ENCODE measurements at places on chromosomes 3 and 15.

DNA sequence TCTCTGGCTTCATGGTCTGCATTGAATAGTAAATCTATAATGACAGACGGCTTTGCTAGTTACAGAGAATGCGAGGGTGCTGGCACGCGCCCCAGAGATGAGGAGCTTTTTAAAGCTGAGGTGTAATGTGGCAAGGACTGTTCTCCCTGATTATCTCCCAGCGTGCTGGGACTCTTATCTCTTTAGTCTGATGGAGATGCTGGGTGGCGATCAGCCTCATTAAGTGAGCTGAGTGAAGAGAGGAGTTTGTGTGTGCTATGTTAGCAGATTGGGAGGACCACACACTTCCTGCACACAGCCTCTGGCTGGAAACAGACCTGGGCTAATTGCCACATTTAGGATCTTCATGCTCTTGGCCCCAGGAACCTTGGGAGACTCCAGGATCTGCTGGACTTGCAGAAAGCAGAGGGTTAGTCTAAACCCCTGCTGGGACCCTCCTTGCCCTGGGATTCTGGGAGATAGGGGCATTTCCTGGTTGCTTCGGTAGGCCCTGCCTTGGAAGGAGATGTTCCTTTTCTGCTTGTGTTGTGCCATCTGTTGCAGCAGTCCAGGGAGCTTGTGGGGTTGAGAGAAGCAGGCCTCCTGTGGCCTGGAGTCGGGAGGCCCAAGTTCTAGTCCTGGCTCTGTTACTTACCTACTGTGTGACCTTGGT is 15.0 kb downstream of the PDIA5 start:
- DNase-seq, result no peak

GRCh38 chr3:100113723-100114412 is 433 bp downstream of the FILIP1L start:
- peak; percentile 90 for DNase-seq

DNA sequence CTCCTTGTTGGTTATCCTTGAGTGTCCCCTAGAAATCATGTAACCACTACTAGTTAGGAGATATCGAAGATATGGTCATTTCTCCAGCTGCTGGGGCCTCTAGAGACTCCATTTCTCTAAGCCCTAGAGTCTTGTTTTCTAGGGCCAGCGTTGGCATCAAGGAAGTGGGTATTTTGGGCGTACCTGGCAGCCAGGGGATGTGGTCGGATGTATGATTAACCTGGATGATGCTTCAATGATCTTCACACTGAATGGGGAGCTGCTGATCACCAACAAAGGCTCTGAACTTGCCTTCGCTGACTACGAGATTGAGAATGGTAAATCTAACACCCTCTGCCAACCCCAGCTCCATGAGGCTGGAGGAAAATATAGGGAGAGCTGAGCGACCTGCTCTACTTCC is 325.5 kb downstream of the RYR3 start:
- no peak for DNase-seq

DNA sequence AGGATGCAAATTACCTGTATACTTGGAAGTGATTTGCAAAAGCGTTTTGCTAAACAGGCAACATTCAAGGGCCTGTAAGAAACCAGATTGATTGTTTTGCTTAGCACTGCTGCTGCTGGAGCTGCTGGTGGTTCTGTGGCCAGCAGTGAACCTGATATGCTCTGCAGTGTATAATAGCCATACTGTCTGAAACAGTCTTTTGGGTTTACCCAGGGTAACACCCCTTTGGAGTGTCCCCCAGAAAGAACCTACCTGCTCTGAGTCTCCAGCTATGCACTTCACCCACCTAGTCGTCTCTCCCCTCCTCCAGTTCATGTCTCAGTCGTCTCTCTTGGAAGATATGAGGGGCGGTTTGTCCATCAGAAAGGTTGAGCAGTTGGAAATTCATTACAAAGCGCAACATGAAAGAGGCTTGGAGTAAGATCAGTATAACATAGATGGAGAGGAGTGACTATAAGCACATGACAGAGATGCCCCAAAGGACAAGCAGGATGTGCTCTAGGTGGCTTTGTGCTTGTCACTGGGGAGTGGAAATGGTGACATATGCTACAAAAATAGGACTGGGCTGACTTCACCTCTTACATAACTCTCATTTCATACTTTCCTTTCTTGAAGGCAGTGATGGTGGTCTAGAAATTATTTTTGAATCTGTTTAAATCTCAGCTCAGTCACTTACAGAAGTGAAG is 3.8 kb downstream of the MKRN2 start:
- no peak for DNase-seq

- DNase-seq, result no peak
Measured at GRCh38 chr3:58082047-58082446, 73.8 kb downstream of the FLNB start.

- DNase-seq, result no peak
Measured at GRCh38 chr3:40829876-40830275, 305.1 kb downstream of the ZNF621 start.

DNA sequence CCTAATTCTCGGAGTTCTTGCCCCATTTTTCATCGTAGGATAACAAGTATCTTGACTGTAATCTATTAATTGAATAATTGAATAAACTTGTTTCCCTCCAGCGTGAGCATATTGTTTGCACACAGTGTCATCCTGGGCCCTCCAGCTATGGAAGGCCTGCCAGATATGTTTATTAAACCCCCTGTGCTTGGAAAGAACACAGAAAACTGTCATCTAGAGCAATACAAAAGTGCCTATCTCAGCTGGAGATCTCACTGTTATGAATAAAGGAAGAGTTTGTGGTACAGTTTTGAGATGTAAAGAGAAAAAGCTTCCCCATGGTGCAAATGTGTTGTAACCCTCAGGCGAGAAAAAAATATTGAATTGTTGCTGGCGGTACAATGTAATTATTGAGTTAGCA is 405.9 kb downstream of the SOX2 start:
- no peak for DNase-seq

- no peak for DNase-seq
Measured at GRCh38 chr3:111607240-111607920, 12.2 kb upstream of the ZBED2 start.

- peak; percentile 17 for DNase-seq
Measured at GRCh38 chr15:92921215-92922131, 21.3 kb downstream of the CHD2 start.

DNA sequence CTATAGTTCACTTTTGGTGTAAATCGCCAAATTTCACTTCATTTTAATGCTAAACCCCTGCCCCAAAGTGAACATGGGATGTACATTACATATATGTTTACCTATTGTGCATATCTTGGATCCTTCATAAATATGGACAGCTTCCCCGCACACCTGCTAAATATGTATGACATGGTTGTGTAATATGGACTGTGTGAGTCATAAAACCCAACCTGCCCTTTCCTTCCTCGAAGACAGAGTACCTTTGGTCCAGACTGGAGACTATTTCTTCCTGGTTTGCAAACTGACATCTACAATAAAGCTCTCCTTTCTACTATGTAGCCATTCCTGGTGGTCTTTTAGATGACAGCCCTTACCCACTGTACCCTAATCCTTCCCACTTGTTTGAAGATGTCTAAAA is 12.4 kb downstream of the ACTC1 start:
- no peak for DNase-seq

DNA sequence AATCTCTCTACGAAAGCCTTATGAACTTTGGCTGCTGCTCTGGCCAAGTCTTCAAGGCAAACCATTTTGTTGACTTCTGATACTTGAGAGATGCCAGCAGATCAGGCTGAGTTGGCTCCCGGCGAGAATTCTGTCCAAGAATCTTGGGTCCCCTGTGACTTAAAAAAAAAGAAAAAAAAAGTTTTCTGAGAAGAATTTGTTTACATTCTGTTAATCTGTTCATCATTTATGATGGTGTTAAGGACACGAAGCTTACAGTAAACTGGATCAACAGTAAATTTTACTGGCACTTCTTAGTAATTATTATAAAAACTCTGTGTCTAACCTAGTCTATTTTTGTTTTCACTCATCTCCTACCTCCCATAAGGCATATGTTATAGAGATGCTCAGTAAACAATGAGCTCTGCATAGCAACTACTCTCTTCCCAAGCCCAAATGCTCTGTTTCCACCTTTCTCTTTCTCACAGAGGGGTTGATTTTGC is 320.9 kb upstream of the RASGRP1 start:
- DNase-seq, result no peak

- DNase-seq, result no peak
Measured at GRCh38 chr3:189806171-189806951, 175.2 kb downstream of the TP63 start.

GRCh38 chr3:194957743-194958240 is 272.1 kb downstream of the FAM43A start:
- no peak for DNase-seq

GRCh38 chr15:43511012-43511885 is 6.2 kb upstream of the MAP1A start:
- peak; percentile 16 for DNase-seq

DNA sequence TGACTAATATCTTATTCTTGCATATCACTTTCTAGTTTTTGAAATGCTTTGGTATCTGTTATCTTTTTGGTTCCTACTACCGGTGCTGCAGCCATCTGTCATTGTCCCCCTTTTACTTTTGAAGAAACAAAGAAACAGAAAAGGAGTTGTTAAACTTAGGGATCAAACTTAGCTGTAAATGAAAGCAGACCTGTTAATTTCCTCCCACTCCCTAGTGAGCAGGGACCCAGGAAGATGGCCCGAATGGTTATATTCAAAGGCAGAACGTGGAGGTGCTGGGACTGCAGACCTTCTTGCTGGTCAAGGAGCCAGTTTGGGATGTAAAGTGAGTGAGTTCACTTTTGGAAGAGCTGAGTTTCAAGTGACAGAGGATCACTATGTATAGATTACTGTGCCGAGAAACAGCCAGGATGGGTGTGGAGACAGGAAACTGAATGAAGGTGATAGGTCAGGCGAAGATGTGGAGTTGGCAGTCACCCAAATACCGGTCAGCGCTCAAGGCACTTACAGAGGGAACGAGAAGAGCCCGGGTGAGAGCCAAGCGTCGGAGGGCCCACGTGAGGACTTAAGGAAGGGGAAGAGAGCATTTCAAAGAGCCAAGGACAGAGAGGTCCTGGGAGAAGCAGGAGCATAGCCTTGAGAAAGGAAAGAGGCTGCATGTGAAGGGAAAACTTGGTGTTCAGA is 20.1 kb downstream of the KBTBD8 start:
- no peak for DNase-seq

DNA sequence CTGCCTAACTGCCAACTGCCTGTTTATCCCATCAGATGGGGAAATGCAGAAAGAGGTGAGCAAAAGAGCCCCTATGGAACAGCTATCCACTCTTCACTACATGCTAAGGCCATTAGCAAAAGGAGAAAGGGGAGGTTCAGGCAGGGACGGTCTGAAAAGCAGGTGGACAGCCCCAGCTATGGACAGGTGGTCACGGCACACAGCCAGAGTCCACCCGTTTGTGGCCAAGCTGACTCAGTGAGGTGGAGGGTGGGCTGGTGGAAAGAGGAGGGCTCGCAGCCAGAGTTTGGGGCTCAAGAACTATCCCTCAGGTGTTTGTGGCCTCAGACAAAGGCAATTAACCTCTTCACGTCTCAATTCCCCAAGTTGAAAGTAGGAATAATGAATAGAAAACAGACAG is 148.9 kb upstream of the UBE2E1 start:
- no peak for DNase-seq

DNA sequence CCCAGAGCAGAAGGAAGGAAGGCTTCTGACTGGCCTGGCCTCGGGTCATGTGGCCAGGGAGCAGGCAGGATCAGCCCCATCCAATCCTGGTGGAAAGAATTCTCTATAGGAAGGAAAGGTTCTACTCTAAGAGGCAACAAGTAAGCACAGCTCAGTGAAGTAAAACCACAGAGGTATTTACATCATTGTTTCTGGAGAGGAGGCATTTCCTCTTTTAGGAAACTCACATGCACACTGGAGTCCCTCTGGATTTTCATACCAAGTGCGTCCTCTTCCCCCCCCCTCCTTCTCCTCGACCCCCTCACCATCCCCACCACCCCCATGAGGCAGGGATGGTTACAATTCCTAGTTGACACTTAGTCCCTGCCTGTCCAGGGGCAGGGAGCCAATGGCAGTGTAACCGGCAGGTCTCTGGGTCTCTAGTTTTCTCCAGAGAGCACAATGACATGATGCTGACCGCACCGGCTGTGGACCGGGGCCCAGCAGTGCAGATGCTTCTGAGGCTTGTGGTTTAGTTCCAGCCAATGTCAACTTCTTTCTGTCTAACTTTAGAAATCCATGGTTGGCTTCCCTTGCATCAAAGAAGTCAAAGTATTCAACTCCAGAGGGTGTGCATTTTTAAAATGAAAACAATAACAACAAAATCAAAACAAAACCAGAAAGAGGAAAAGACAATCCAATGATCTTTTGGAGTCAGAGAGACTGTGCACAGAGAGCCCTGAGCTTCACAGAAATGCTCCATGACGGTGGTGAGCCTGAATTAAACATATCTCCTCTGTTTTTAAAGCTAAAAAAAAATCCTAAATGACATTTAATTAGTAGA is 230.3 kb upstream of the TLE3 start:
- DNase-seq, result peak; percentile 47

DNA sequence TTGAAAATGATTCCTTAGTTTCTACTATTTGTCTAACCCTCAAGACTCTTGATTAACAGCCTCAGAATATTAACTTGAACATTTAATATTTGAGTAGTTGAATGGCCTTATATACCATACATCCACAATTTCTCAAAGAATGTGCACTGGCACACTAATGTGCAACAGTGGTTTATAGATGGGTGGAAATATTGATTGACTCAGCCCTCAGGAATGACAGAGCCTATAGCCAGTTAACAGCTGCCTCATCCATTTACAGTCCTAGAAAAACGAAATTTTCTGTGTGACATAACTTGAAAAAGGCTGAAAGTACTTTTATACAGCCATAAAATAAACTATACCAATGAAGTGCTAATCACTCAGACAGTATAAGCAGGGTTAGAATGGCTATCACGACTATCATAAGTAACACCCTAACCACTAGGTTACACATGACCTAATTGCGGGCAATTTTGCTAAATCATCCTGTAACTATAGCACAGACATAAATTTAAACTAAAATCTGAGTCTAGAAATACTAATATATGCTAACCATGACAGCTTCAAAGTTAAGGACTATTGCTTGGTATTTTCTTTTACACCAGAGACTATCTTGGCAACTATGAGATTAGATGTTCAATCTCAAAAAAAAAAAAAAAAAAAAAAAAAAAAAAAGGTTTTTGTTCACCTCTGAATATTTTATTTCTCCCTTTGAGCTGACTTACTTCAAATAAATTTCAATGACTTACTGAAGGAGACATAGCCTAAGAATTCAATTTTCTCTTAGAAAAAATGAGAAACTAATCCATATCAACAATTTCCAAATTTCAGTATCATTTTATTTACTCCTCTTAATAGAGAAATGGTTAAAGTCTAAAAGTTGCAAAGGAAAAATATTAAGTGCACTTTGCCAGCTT is 9.3 kb downstream of the SECISBP2L start:
- no peak for DNase-seq

GRCh38 chr3:27584874-27585273 is 100.7 kb upstream of the SLC4A7 start:
- no peak for DNase-seq

GRCh38 chr3:39150803-39151631 is 2.4 kb downstream of the CSRNP1 start:
- peak; percentile 31 for DNase-seq

- DNase-seq, result peak; percentile 35
Measured at GRCh38 chr3:151379083-151379734, 5.3 kb downstream of the P2RY12 start.

GRCh38 chr3:197394464-197395321 is 96.3 kb upstream of the DLG1 start:
- no peak for DNase-seq

GRCh38 chr3:21901484-21901883 is 150.5 kb upstream of the ZNF385D start:
- DNase-seq, result no peak
